ENCODE measurements at places on chromosomes 5 and 9. TPM values are rescaled to one million over a fixed set of nuclear protein-coding genes. Genes with fewer than 3 reads are reported as not detected.

GRCh38 chr5:10857338-10857733 is 96.3 kb upstream of the DAP start:
- H3K27me3 ChIP-seq = peaks cover 4% of the 10 kb centered on the region
- H3K4me3 ChIP-seq = no peak overlapping the region
- H3K36me3 ChIP-seq = no peaks in the 10 kb centered on the region
- H3K4me1 ChIP-seq = peaks cover 11% of the 10 kb centered on the region

Gene PDE8B
- 1.2 TPM for total RNA-seq

GRCh38 chr9:104810421-104811339 is 46.8 kb downstream of the NIPSNAP3B start:
- H3K4me1 ChIP-seq = no peaks in the 10 kb centered on the region
- no peak for DNase-seq
- no peaks in the 10 kb centered on the region for H3K27me3 ChIP-seq
- H3K27ac ChIP-seq = no peak overlapping the region
- H3K4me3 ChIP-seq = no peak overlapping the region

Gene DUSP1
- total RNA-seq = 451 TPM

Gene LOX
- 6.2 TPM for total RNA-seq

- H3K36me3 ChIP-seq = peaks cover 31% of the 10 kb centered on the region
- no peak overlapping the region for H3K4me3 ChIP-seq
- H3K27me3 ChIP-seq = no peaks in the 10 kb centered on the region
- H3K27ac ChIP-seq = no peak overlapping the region
These were observed 29.0 kb downstream of the GPBP1 start for GRCh38 chr5:57202811-57203210.

DNA sequence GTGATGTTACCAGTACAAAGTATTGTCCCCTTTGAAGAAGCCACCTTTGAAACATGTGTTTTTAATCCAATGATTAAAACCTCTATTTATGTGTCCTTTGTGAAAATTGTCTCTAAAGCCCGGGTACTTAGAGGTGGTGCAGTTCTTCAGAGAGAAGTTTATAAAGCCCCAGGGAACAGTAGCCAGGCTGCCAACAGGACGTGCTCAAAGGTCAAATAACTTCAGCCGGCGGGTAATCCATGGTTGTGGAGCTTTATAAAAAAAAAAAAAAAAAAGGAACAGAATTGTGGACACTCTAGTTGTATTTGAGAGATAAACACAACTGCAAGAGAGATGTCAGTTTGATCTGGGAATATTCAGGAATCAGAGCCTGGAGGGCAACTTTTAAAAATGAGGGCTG is 57.9 kb upstream of the CTNND2 start:
- H3K27me3 ChIP-seq = no peaks in the 10 kb centered on the region
- H3K4me1 ChIP-seq = no peaks in the 10 kb centered on the region
- H3K4me3 ChIP-seq = no peak overlapping the region
- no peak overlapping the region for H3K27ac ChIP-seq
- H3K36me3 ChIP-seq = no peaks in the 10 kb centered on the region

DNA sequence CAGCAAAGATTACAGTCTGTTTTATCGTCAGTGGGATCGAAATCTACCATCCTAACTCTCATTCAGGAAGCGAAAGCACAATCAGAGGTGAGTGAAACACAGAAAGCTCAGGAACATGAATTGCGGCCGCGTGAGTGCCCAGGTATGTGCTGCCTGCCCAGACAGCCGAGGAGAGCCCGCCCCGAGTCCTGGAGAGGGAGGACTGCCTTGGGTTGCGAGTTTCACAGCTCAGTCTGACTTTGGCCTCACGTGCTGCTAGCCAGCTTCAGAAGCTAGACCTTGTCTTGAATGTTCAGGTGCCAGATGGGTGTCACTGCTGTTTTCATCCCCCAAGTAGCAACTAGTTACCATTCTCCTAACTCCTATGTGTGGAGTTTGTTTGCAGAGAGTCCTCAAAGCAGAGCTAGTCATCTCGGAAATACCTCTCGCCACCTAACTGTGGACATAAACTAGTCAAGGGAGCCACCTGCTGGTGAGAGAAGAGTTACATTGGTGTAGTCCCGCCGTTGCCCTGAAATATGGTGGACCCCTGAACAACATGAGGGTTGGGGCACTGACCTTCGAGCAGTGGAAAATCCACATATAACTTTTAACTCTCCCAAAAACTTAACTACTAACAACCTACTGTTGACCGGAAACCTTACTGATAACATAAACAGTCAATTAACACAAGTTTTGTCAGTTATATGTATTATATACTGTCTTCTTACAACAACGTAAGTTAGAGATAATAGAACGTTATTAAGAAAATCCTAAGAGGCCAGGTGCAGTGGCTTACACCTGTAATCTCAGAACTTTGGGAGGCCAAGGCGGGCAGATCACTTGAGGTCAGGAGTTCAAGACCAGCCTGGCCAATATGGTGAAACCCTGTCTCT is 80.9 kb downstream of the GOLPH3 start:
- H3K4me3 ChIP-seq = no peak overlapping the region
- peaks cover 5% of the 10 kb centered on the region for H3K4me1 ChIP-seq
- no peak for DNase-seq
- H3K27me3 ChIP-seq = no peaks in the 10 kb centered on the region

Gene IFNA21
- not detected for total RNA-seq

DNA sequence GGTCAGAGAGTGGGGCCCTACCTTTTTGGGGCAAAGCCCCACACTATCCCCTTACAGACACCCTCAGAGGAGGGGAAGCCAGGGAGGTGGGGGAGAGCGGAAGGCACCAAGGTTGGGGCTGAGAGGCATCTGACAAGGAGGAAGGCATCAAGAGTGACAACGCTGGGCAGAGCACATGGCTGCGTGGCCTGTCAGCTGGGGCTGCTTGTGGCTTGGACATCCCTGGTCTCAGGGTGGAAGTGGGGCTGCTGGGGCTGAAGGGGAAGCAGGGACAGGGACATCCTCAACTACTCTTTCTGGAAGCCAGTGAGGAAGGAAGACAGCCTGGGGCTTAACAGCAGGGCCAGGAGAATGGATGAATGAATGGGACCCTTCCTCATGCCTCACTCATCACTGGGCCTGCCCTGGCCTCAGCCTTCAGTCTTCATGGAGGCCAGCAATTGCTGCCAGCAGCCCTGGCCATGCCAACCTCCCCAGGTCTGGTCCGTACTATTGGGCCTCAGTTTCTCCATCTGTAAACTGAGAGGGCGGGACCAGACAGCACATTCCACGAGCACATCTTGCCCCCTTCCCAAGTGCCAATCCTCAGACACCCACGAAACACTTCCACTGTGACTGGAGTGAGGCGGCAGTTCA is 993 bp upstream of the RALGDS start:
- H3K27me3 ChIP-seq = no peaks in the 10 kb centered on the region
- no peak overlapping the region for H3K4me3 ChIP-seq
- H3K27ac ChIP-seq = peak overlapping the region; percentile 95
- peaks cover 93% of the 10 kb centered on the region for H3K4me1 ChIP-seq
- DNase-seq = peak; percentile 90

DNA sequence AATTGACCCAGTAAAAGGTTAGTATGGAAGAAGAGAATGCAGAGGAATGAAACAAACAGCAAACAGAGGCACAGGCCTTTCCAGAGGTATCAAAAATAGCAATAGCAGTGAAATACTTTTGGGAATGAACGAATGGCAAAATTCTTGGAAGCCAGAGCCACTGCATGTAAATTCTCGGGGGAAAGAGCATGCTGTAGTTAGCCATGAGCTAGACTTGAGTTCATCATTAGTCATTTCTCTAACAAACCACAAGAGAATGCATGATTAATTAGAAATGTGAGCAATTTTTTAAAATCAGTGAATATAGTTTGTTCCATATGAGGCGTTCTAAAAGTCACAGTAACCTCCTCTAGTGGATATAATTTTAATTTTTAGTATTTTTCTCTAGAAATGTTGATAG is 170.3 kb upstream of the PRR16 start:
- no peaks in the 10 kb centered on the region for H3K4me1 ChIP-seq
- DNase-seq = no peak
- H3K27me3 ChIP-seq = no peaks in the 10 kb centered on the region
- H3K4me3 ChIP-seq = no peak overlapping the region
- H3K27ac ChIP-seq = no peak overlapping the region

- H3K36me3 ChIP-seq = no peaks in the 10 kb centered on the region
- H3K4me1 ChIP-seq = no peaks in the 10 kb centered on the region
- H3K27ac ChIP-seq = no peak overlapping the region
- H3K4me3 ChIP-seq = no peak overlapping the region
- peaks cover 20% of the 10 kb centered on the region for H3K27me3 ChIP-seq
These were observed 107.4 kb downstream of the FBXO38 start for GRCh38 chr5:148491015-148491792.

Gene ZNG1C
- total RNA-seq = 32.6 TPM

Gene FGD3
- 72.6 TPM for total RNA-seq

DNA sequence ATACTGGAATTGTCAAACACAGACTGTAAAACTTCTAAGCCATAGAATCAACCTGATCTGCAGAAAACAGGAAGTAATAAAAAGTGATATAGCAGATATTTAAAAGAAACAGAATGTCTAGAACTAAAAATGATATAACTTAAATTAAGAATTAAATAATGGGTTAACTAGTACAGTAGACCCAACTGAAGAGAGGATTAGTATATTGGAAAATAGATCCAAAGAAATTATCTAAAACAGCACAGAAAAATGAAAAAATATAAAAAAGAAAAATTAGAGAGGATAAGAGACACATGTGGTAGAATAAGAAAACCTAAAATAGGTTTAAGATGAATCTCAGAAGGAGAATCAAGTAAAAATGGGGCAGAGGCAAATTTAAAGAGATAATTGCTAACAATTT is 219.9 kb downstream of the SEMA6A start:
- no peak for DNase-seq
- H3K27me3 ChIP-seq = no peaks in the 10 kb centered on the region
- no peak overlapping the region for H3K27ac ChIP-seq

DNA sequence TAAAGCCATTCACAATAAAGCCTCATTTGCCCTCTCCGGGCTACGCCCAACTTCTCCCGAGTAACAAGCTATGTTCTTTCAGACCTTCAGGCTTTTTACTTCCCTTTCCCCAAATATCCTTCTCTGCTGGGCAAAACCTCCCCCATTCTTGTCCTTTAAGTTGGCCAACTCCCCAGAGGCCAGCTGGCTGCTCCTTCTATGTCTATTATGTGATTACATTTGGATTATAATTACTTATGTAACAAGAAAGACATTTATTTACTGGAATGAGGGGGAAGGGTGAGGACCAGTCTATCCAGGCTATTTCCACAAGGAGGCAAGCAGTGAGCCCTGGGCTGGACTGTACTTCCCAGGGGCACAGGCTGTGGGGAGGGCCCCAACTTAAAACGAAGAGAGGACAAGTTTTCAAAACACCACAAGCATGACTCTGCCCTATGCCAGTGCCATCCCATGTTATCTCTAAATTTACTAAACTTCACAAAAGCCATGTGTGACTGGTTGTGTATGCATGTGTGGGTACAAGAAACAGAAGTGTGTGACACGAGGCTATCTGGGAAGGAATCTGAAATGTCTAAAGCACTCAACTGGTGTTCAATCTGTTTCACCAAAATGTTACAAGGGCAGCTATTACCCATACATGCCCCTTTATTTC is 84.5 kb downstream of the GNAQ start:
- H3K4me3 ChIP-seq = no peak overlapping the region
- peaks cover 29% of the 10 kb centered on the region for H3K4me1 ChIP-seq
- no peaks in the 10 kb centered on the region for H3K36me3 ChIP-seq
- DNase-seq = no peak
- peak overlapping the region; percentile 75 for H3K27ac ChIP-seq
- no peaks in the 10 kb centered on the region for H3K27me3 ChIP-seq

DNA sequence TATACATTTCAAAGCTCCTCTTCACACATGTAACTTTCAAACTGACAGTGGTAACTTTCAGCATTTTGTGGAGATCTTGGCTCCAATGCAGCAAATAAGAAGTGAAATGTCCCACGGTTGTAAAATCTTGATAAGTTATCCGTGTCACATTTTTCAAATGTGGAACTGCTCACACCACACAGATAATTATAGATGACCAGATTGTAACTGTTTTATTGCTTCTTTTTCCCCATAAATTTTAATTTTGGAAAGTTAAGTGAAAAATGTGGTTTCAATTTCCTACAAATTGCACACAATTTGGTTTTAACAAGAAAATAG is 347.1 kb downstream of the EBF1 start:
- H3K4me1 ChIP-seq = no peaks in the 10 kb centered on the region
- no peaks in the 10 kb centered on the region for H3K27me3 ChIP-seq
- no peaks in the 10 kb centered on the region for H3K36me3 ChIP-seq
- peak overlapping the region; percentile 66 for H3K27ac ChIP-seq
- no peak for DNase-seq

Gene BNC2
- 4.3 TPM for total RNA-seq

- H3K4me3 ChIP-seq = no peak overlapping the region
- peaks cover 9% of the 10 kb centered on the region for H3K27me3 ChIP-seq
- H3K4me1 ChIP-seq = no peaks in the 10 kb centered on the region
- H3K27ac ChIP-seq = no peak overlapping the region
- no peaks in the 10 kb centered on the region for H3K36me3 ChIP-seq
These were observed 156.9 kb upstream of the MVB12B start for GRCh38 chr9:126169736-126170135.

- no peaks in the 10 kb centered on the region for H3K4me1 ChIP-seq
- H3K36me3 ChIP-seq = no peaks in the 10 kb centered on the region
- no peak overlapping the region for H3K4me3 ChIP-seq
- no peak overlapping the region for H3K27ac ChIP-seq
- no peaks in the 10 kb centered on the region for H3K27me3 ChIP-seq
- no peak for DNase-seq
These were observed 181.3 kb upstream of the ST8SIA4 start for GRCh38 chr5:101084353-101084752.

DNA sequence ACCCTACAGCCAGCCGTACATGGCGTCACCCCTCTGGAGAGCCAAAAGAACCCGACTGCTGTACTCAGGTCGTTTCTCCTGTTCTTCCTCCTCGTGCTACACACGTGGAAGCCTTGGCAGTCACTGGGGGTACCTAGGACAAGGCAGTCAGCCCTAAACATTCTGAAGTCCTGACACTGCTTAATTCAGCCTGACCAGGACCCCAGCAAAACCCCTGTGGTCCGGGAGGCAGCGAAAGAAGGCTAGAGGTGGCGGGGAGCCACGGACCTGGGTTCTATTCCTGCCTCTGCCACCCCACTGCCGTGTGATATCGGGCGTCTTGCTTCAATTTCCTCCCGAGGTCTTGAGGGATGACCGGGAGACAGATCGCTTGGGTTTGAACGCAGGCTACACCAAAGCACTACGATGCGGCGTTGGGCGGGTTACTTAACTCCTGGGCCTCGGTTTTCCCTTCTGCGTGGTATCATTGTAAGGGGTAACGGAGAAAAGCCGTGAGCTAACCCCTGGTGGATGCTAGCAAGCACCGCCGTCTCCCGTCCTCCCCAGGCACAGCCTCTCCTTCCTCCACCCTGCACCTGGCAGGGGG is 429 bp upstream of the ARL10 start:
- peaks cover 38% of the 10 kb centered on the region for H3K4me1 ChIP-seq
- no peak for DNase-seq
- no peaks in the 10 kb centered on the region for H3K36me3 ChIP-seq
- H3K27me3 ChIP-seq = peaks cover 18% of the 10 kb centered on the region

- H3K4me3 ChIP-seq = no peak overlapping the region
- no peak for DNase-seq
- peaks cover under 1% of the 10 kb centered on the region for H3K4me1 ChIP-seq
- H3K27ac ChIP-seq = no peak overlapping the region
- H3K36me3 ChIP-seq = peaks cover 22% of the 10 kb centered on the region
These were observed 40.8 kb downstream of the NNT start for GRCh38 chr5:43643750-43644149.

- no peak for DNase-seq
- H3K4me1 ChIP-seq = no peaks in the 10 kb centered on the region
These were observed 142.2 kb downstream of the PLCXD3 start for GRCh38 chr5:41368158-41368557.

- H3K4me3 ChIP-seq = no peak overlapping the region
- H3K27me3 ChIP-seq = no peaks in the 10 kb centered on the region
- no peaks in the 10 kb centered on the region for H3K36me3 ChIP-seq
These were observed 299.4 kb downstream of the ZSWIM6 start for GRCh38 chr5:61631438-61631941.

- no peaks in the 10 kb centered on the region for H3K36me3 ChIP-seq
- no peaks in the 10 kb centered on the region for H3K4me1 ChIP-seq
- no peaks in the 10 kb centered on the region for H3K27me3 ChIP-seq
- H3K27ac ChIP-seq = no peak overlapping the region
- DNase-seq = no peak
These were observed 76.2 kb upstream of the TMED7 start for GRCh38 chr5:115702025-115702424.
